ENCODE measurements at places on chromosomes 7 and 10.

- no peak for DNase-seq
Observed at GRCh38 chr7:47719675-47720074, 137.8 kb upstream of the TNS3 start.

DNA sequence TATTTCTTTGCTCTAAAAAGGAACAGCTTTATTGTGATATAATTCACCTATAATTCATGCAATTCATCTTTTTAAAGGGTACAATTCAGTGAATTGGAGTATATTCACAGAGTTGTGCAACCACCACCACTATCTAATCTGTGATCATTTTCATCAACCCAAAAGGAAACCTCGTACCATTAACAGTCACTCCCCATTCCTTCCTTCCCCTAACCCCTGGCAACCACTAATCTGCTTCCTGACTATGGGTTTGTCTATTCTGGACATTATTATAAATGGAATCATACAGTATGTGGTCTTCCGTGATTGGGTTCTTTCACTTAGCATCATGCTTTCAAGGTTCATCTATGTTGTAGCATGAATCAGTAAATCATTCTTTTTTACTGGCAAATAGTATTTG, 52.3 kb downstream of the MKI67 start:
- no peak for DNase-seq

- no peak for DNase-seq
Observed at GRCh38 chr7:158740013-158740656, 35.5 kb upstream of the NCAPG2 start.

- no peak for DNase-seq
Observed at GRCh38 chr7:100683659-100684533, 10.2 kb downstream of the GIGYF1 start.

DNA sequence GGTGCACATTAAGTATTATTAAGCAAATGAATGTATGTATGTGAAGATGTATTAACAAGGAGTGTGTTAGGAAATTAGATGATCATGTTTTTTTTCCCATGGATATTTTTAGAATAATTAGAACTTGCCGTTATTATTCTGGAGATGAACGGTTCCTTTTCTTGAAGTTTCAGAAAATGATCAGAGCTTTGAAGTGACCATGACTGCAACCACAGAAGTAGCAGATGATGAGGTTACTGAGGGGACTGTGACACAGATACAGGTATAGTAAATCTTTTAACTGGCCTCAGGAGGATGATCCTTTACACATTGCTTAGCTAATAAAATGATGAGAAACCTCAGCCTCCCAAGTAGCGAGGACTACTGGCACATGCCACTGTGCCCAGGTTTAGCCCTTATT, 18.6 kb downstream of the DMTF1 start:
- no peak for DNase-seq

GRCh38 chr7:118870187-118870586, 645.7 kb downstream of the ANKRD7 start:
- DNase-seq = no peak

- no peak for DNase-seq
Observed at GRCh38 chr7:84669177-84669732, 474.7 kb upstream of the SEMA3A start.

GRCh38 chr10:46525177-46525823, 31.2 kb downstream of the GPRIN2 start:
- DNase-seq = no peak

- no peak for DNase-seq
Observed at GRCh38 chr10:62454687-62455397, 80.7 kb downstream of the ZNF365 start.

DNA sequence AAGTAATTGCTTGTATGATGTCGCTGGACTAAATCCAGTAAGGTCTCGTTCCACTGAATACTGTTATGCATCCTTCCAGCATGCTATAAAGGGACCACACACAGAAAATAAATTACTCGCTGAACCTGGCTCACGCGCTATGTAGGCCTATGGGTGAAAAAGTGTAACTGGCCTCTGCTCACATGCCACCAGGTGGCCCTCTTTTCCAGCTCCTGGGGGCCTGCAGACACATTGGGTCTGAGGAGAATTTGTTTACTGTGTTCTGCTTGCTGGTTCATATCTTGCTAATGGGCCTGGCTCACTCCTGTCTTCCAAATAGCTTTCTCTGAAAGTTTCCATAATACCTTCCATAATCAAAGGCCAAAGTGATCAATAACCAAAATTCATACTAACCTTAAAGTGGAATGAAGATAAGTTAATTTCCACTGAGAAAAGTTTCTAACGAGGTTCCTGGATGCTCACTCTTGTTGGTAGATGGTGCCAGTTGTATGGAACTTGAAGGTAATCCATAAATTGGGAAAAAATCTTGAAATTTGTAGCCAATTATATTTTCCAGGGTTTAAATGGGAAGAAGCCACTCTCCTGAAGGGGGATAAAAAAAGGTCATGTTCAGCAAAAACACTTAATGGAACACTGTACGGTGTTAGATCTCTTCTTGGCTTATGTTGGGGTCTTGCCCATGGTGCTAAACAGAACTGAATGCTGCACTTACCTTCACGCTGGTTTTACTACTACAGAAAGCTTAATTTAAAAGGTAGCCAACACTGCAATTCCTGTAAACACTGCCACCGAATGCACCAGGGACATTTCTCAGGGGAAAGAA, 27.0 kb upstream of the ZPBP start:
- no peak for DNase-seq

- DNase-seq = no peak
Observed at GRCh38 chr7:101216001-101216859, 1.2 kb downstream of the PLOD3 start.

GRCh38 chr10:35421553-35422178, 85.4 kb downstream of the CCNY start:
- DNase-seq = no peak

DNA sequence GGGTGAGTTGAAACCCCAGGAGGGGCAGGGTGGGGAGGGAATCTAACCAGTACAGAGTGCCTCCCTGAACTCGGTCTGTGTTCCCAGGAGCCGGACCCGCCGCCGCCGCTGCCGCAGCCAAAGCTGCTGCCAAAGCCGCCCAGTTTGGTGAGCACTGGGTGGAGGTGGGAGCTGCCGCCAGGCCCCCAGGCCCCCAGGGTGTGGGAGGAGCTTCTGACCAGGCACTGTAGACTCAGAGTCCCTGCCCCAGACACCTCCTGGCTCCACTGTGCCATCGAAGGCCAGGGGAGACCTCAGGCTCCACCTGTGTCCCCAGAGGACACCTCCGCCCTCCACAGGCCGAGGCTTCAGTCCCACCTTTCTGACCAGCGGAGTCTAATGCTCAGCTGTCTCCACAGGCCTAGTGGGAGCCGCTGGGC, 20.4 kb upstream of the LIMK1 start:
- no peak for DNase-seq

DNA sequence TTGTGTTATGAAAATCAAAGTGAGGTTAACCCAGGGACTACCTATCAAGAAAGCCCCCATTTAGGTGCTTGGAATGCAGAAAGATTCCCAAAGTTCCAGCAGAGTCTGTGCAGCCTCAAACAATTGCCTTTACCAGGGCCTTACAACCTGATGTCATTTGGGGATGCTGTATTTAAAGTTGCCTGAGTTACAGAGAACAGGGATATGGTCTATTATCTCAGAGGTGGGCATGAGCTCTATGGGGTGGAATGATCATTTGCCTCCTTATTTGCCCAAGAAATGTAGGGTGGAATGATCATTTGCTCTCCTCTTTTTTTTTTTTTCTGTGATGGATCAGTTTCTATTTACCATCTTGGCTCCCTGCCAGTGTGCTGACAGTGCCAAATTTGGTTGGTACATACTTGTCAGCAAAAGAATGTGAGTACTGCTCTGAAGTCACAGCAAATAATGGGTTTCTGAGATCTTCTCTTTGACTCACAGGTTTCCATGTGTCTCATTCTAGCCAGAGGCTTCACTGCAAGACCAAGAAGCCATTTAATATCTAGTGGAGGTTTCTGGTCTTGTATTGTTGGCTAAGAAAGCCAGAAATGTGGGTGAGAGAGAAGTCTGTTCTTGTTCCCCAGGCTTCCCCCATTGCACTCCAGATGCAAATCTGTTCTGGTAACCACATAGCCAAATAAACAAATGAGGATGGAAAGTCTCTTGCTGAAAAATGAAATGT, 45.5 kb upstream of the ZNRF2 start:
- peak; percentile 84 for DNase-seq

GRCh38 chr10:103837370-103838069, 17.9 kb downstream of the SH3PXD2A start:
- no peak for DNase-seq

- DNase-seq = no peak
Observed at GRCh38 chr10:72261784-72262404, 11.8 kb upstream of the DDIT4 start.

GRCh38 chr7:7330997-7331396, 148.7 kb downstream of the C1GALT1 start:
- DNase-seq = no peak

GRCh38 chr7:97116308-97116707, 1.2 kb upstream of the SDHAF3 start:
- DNase-seq = no peak

DNA sequence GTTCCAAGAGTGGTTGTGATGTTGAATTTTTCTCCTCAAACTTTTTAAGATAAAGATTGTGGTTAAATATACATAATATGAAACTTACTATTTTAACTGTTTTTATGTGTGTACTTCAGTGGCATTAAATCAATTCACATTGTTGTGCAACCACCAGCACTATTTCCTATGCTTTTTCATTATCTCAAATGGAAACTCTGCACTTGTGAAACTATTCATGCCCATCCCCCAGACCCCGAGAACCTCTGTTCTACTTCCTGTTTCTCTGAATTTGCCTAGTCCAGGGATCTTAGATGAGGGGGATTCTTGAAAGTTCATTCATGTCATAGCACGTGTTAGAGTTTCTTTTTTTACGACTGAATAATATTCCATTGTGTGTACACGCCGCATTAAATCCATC, 67.0 kb downstream of the WDR37 start:
- no peak for DNase-seq

GRCh38 chr7:877312-878232, 1.2 kb downstream of the GET4 start:
- DNase-seq = peak; percentile 4

GRCh38 chr7:36051501-36051900, 101.6 kb upstream of the EEPD1 start:
- peak; percentile 54 for DNase-seq

- no peak for DNase-seq
Observed at GRCh38 chr10:62614389-62615157, 189.9 kb upstream of the ADO start.

DNA sequence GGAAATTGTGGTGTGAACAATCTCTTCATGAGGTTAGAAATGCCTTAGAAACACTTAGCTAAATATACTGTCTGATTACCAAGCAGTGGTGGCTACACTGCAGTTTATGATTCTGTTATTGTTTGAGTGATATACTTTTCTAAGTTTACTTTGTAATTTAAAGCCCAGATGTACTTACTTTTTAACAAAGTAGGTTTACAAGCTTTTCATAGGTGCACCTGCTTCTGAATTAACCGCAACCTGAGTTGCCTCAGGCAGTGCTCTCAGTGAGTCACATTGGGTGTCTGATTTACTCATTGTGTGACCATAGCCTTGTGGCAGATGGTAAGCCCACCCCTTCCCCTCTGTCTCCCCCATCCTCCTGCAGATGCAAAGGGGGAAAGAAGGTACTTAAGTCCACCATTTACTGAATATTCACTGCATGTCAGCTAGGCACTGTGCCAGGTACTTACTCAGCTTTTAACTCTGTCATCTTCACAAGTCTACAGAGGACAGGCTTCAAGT, 9.0 kb downstream of the MTURN start:
- DNase-seq = peak; percentile 98

DNA sequence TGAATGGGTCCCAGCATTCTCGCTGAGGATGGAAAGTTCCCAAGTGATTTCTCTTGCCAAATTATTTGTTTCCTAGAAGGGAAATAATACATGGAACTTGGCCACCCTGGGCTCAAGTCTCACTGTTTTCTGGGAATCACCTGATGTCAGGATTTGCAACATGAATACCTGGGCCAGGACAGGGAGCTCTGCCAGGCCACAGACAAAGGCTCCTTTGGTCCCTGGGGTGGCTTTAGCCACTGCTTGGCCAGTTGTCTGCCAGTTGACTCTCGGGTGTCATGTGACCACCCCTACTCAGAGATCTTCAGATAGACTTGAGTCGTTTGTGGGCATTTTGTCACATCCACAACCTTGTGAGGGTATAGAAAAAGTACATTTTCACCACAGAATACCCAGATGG, 258.0 kb upstream of the HABP2 start:
- no peak for DNase-seq

DNA sequence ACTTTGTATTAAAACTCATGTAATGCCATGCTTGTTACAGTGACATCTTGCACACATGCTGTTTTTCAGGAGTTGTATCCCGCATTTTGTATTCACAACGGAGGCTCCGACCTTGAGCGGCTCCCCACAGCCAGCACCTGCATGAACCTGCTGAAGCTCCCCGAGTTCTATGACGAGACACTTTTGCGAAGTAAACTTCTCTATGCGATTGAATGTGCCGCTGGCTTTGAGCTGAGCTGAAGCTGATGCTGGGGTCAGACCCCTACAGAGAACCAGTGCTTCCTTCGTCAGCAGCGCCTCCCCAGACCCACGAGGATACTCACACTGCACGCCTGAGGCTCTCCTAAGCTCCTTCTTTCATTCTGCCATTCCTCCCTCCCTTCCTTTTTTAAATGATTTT, 69.3 kb upstream of the DNAJB6 start:
- no peak for DNase-seq

GRCh38 chr10:72692994-72693781, 1.2 kb downstream of the MCU start:
- peak; percentile 22 for DNase-seq

DNA sequence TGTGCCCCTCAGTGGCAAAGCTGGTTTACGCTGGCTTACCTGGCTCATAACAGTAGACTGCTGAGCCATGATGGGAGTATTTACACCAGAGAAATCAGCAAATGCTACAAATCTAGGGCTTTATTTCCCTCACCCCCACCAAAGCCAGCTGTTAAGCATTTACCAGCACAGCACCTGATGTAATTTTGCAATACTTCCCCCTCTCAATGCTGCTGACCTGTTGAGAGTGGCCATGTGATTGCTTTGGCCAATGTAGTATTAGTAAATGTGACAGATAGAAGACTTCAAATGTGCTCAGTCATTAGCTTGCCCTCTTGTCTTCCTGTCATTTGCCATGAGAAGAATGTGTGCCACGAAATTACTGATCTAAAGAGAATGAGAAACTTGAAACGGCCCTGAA, 46.6 kb downstream of the HERPUD2 start:
- DNase-seq = no peak

GRCh38 chr7:130277763-130278643, 11.3 kb downstream of the CPA2 start:
- DNase-seq = peak; percentile 37

GRCh38 chr10:649445-649797, 40.0 kb downstream of the DIP2C start:
- no peak for DNase-seq

- DNase-seq = no peak
Observed at GRCh38 chr10:104349623-104350126, 4.0 kb upstream of the CFAP58 start.

GRCh38 chr7:50272808-50273207, 31.7 kb upstream of the IKZF1 start:
- DNase-seq = peak; percentile 4

Measured in NCI-H1105 treated with DMSO at 0.1 percent for 48 hours (cell line).